ENCODE measurements at places on chromosomes 7 and 10.
A peak's percentile ranks its signal among the peaks of the same experiment; 100 is the strongest.

DNA sequence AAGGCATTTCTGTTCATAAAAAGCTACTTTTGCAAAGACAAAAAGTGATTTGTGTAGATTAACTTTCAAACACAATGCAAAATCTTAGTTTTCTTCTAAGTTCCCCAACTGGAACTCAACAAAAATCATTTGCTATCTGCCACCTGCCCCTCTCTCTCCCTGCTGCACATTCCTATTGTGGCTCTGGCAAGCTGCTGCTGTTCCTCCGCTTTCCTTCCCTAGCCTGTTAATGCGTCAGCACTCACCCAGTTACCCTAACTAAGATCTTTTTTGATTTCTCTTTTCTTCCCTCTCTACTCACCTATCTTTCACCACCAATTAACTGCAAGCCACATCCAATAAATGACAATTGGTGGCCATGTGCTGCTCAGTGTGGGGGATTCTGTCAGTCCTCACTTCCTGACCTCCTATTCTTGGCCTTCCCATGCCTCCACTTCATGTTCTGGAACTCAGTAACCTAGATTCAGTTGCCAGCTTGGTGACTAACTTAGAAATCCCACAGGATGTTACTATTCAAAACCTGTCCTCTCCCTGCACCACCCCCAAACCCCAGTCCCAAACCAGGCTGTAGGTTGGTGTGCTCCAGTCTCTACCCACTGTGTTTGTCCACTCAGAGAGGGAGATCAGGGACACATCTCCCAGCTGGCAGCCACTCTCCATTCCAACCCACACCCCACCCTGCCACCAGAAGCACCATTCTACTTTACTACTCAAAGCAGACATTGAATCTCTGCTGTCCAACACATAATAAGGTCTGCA lies 140.2 kb upstream of the CTTNBP2 start:
- DNase-seq, result no peak

DNA sequence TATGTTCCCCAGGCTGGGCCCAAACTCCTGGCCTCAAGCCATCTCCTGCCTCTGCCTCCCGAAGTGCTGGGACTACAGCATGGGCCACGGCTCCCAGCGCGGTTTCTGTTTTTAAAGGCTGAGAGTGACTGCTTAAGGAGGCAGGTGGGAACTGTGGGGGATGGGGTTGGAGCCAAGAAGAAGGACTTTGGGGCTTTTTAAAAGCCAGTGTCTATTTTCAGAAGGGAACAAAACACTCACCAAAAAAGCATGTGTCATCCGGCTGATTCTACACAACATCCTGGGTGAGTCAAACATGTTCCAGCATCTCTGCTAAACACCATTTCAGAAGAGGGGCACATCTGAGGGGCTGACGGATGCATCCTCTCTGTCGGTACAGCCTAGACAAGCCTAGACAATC lies 824.5 kb downstream of the TYW1 start:
- DNase-seq, result no peak

- no peak for DNase-seq
Measured at GRCh38 chr7:140160308-140160707, 16.5 kb downstream of the KDM7A start.

DNA sequence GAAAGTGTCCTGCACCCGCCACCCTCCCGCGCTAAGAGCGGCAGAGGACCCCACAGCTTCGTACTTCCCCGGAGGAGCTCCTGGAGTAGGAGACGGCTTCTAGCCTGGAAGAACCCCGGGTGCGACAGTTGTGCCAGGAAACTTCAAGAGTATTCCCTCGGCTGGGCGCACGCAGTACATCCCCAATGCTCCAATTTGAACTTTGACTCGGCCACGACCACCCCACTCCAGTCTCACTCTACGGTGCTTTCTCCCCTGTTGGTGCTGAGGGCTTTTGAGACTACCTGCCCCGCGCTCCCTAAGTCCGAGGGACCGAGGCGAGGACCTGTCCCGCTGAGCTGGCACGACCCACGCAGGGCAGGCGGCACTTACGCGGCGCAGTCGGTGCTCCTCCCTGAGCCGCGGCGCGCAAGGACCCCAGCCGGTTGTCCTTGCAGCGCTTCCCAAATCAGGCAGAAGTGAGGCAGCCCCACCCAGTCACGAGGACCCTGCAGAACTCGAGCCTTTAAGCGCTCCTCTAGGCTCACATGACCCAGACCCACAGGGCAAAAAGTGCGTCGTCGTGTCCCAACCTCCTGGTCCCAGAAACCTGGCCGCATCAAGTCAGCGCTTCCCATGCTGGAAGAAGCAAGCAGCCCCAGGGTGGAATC lies at the start of gene CPVL:
Gene CPVL, minus strand, starts transcription at position 481 of the 650 bp plus-strand sequence. CDS start 25,476 bp downstream, outside the sequence.
- no peak for DNase-seq

DNA sequence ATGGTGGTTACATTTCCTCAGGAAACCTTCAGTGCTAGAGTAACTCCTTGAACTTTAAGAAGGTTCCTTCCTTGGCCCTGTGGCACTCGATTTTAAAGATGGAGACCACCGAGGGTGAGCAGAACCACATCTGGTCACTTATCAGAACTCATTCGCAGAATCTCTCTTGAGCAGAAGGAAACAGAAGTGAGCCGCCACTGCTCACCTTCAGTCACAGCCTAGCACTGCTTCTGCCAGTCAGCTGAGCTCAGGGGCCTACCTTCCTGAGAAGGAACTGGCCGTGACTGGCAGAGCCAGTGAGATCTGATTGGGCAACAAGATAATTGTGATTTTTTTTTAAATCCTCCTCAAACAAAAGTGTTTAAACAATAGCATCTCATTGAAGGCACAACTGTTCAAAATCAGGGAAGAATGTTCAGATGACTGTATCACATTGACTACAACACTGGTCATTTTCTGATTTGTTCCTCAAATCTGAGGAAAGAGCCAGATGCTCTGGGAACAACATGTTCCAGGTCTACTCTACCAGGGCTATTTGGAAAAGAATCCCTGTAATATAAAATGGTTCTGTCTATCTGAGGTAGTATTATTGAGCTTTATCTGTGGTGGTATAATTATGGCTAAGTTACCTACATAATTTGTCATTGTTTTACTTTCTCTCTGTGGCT lies 2.7 kb upstream of the SYPL1 start:
- DNase-seq, result peak; percentile 8

GRCh38 chr10:110786172-110786571 lies 85.6 kb upstream of the PDCD4 start:
- DNase-seq, result no peak
